Adipocyte (in vitro differentiated cells): ENCODE measurements at places on chromosomes 1 and 21.
A peak's percentile ranks its signal among the peaks of the same experiment; 100 is the strongest.

DNA sequence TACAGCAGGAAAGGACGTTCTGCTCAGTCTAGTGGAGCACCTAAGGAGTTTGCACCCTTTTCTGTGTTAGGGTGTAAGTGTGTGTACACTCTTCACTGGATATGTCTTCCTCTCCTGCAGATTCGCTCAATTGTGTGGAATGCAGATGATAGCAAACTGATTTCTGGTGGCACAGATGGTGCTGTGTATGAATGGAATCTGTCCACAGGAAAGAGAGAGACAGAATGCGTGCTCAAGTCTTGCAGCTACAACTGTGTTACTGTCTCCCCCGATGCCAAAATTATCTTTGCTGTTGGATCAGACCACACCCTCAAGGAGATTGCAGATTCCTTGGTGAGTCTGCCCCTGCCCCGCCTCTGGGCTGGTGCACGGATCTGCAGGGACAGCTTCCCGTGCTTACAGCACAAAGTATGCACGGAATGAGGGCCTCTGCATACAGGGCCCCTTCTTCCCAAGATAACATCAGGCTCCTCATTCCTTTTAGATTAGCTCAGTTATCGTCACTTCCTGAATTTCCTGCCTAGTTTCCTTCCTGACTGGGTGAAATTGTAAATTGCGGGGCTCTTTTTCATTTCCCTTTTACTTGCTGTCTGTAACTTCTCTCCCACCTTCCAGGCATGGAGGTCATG lies 34.6 kb downstream of the CFAP57 start:
- DNase-seq: peak; percentile 95

DNA sequence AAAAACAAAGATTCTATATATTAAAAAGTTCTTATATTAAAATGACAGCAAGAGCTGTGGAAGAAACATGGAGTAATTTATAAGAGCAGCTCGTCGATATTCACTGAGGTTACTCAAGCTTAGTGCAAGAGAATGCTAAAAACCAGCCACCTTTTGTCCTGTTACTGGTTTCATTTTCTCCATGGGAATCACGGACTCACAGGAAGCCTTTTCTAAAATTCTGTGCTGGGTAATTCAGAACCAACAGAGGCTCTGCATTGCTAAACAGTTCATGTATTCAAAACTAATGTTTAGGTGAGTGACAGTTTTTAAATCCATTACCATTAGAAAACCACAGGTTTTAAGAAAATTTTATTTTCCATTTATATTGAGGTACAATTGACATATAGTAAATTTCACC lies 147.8 kb upstream of the MAP1LC3C start:
- DNase-seq: peak; percentile 1

DNA sequence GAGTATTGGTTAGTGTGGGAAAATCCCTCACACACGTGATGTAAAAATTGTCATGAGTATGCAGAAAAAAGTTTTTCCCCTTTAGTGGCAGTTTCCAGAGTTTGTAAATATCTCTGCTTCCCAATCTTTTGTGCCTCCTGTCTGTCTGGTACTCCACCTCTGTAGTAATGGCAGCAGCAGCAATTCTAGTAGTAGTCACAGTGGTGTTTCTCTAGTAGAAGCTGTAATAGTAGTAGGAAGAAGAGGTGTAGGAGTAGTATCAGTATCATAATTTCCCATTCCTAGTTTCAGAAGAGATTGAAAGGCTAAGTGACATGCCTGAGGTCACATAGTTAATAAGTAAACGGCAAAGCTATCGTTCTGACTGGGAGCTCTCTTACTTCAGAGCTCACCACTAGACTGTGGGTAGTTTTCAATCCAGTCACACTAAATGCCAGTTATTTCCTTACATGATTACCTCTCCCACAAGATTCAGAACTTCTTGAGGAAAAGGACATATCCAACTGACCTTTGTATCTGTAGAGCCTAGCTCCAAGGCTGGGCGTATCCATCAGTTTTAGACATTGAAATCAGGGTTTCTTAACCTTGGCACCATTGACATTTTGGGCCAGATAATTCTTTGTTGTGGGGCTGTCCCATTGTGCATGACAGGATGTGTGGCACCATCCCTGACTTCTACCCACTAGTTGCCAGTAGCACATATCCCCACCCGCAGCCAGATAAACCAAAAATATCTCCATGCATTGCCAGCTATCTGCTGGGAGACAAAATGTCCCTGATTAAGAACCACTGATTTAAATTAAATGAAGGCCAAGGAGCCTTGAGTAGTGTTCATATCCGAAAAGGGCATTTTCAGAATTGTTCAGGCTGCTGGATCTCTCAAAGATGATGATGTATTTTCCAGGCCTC lies 135.9 kb downstream of the FGGY start:
- DNase-seq: no peak

DNA sequence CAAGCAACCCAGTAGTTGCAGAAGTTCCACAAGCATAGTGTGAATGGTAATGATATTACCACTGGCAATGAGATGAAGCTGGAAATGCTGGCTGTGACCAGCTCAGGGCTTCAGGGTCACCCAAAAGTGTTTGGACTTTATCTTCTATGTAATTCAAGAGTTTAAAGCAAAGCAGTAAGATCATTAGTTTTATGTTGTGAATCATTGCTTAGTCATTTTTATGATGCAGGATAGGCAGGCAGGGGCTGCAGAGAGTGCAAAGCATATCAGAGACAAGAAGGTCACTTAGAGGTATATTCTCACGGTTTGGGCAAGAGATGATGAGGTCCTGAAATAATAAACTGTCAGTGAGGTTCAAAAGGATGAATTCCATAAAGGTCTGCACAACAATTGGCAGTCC lies 147.4 kb downstream of the OLFM3 start:
- no peak for DNase-seq

DNA sequence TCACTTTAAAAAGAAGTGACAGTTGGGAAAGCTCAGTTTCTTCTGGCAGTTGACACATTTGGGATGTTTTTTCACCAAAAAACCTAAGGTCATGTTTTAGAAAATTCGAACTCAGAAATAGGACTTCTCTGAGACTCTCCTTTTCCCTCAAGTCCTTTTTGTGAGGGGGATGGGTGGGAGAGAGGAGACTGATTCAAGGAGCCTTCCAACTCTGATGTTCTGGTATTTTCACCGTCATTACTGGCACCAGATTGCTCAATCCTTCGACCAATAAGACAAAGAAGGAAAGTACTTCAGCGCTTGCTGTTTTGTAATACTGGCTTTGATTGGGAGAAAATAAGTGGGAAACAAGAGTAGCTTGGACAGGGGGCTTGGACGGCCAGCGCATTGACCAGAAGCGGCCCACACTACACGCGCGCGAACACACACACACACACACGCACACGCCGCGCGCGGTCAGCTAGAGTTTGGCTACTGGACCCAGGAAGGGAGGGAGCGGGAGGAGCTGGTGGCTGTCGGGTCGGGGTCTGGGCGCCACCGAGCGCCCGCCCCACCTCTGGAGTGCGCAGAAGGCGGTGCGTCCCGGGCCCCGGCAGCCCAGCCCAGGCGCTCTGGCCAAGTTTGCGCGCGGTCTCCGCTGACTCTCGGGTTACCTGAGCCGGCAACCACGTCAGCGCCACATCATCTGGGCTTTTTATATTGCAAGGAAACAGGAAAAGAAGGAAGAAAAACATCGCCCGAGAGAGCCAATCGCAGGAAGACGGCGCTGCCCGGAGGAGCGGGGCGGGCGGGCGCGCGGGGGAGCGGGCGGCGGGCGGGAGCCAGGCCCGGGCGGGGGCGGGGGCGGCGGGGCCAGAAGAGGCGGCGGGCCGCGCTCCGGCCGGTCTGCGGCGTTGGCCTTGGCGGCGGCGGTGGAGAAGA lies at the start of gene KCNK1:
Gene KCNK1, plus strand, starts transcription at position 855 of the 921 bp plus-strand sequence. Its CDS starts 66 bp downstream, at position 921.
- peak; percentile 94 for DNase-seq

GRCh38 chr1:27601771-27602461 lies 2.0 kb downstream of the AHDC1 start:
- peak; percentile 79 for DNase-seq

- peak; percentile 89 for DNase-seq
Observed at GRCh38 chr1:78831731-78832360, 174.7 kb downstream of the ADGRL4 start.

DNA sequence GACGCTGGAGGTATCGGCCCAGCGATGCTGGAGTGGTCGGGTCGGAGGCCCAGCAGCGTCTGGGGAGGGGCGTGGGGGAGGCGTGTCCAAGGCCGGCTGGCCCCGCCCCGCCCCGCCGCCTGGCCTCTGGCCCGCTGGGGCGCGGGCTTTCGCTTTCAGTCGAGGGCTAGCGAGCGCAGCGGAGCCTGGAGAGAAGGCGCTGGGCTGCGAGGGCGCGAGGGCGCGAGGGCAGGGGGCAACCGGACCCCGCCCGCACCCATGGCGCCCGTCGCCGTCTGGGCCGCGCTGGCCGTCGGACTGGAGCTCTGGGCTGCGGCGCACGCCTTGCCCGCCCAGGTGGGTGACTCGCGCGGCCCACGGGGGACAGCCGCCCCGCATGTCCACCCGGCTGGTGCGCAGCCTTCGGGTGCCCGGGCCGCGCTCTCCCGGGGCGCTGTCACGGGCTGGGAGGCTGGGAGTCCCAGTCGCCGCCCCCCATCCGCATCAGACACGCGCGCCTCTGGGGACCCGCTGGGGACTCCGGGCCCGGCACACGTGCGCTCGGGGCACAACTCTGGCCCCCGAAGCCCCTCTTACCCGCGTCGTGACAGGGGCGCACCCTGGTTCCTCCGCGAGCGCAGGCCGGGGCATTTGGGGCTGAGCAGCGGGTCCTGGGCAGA lies at the start of gene TNFRSF1B:
Gene TNFRSF1B, plus strand, starts transcription at position 158 of the 659 bp plus-strand sequence. Its CDS starts 101 bp downstream, at position 259.
- peak; percentile 77 for DNase-seq

DNA sequence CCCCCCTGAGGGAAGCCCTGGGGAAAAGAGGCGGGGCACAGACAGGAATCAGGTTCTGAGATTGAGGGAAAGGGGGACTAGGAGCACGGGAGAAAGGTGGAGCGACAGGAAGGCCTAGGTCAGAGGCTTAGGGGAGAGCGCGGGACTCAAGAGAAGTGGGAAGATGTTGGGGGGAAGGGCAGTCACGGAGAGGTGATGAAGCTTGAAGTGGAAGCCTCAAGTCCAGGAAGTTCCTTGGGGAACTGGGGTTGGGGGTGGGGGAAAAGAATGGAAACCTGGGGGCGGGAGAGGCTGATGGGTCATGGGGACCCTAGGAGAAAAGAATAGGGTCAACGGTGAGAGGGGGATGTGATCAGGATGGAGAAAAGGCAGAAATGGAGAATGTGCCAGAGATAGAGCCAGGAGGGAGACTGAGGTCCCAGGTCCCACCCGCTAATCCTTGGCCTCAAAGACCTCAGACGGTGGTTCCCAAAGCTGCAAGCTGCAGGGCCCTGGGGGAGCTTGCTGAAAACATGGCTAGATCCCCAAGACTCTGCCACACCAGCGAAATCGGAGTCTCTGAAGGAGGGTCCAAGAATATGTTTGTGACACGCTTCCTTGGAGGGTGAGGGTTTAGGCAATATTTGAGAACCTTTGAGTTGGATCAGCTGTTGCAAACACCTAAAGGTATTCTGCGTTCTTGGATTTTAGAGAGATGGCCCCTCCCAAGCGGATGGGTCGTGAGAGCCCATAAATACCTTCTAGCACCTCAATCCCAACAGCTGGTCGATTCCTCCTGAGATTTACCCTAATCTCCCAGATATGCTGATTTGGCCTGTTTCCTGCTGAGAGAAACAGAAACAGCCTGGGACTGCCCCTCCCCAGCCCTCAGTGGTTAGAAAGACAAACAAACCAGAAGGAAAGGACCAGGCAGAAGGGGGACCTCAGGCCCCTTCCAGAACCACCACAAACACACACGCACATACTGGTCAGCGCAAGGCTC lies 3.6 kb downstream of the C1orf232 start:
- DNase-seq: no peak

- peak; percentile 43 for DNase-seq
Observed at GRCh38 chr1:98546319-98546718, 115.2 kb upstream of the SNX7 start.

- no peak for DNase-seq
Observed at GRCh38 chr1:246582301-246583055, 16.2 kb downstream of the CNST start.

DNA sequence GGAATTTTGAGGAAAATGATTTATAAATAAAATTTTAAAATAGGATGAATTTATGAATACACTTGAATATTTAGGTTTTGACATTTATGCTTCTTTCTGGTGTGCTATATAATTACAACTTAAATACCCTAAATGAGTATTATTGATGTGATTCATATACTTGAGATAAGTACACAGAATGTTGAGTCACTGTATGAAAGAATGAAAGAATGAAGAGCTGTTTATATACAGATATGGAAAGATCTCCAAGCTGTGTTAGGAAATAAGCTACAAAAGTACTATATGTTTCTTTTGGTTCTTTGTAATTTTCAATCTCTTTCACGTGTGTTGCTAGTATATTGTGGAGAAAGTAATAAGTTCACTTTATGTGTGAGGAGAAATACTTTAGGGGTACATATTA lies 147.2 kb downstream of the RASAL2 start:
- peak; percentile 75 for DNase-seq

DNA sequence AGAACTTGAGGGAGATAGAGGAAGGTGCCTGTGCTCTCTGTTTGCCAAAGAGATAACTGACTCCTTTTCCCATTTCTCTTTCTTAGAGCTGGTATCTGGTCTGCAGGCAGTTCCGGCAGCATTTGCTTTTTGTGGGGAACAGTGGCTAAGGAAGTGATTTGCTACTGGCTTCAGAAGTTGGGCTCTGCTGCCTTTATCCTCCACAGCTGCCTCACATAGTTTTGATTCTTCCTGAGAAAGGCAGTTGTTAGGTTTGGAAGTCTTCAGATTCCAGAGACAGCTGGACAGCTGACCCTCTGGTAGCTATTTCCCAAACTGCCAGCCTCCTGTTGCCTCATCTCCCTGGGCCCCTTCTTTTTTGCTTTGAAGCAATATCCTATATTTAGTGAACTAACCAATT lies 62.6 kb upstream of the MACF1 start:
- peak; percentile 84 for DNase-seq

DNA sequence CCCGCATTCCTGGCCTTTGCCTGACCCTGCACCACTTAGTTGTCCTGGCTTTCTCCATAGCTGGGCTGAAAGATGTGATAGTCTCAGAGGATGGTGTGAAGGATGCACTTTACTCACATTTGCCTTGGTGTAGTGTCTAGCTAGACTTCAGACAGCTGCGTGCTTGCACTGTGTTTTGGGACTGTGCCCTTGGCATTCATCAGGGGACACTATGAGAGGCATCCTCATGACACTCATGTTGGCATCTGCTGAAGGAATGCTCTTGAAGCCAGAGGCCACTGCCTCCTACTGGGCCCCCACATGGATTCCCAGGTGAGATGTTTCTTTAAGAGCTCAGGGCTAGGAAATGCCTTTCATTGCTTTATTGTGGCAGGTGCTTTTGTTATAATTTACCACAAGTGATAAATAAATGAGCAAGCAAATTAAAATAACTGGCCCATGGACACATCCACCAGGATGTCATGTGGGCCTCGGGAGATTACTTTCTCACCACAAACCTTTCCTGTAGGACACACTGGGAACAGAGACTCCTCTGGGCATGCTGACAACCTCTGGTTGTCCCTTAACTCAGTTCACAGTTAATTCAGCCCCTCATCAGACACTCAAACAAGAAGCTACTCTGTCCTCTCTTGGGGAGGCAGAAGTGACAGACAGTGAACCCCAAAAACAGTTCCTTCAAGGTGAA lies 99.4 kb upstream of the SPATA6 start:
- no peak for DNase-seq

DNA sequence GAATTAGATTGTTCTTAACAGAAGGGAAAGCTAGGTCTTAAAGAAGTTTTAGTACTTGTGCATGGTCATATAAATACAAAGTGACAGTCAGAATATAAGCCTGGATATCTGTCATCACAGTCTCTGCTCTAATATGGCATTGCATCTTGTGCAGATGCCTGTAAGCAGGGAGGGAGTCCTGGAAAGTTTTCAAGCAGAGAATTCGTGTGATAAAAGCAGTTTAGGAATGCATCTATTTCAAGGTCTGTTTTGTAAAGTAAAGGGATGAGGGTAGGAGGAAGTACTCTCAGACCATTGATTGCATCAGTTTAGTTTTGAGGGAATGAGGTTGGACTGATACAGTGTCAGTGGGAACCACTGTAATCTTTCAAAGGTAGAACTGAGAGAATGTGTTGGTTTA lies 30.6 kb downstream of the IARS2 start:
- DNase-seq: peak; percentile 57
